ENCODE measurements at places on chromosomes 11 and 22. TPM values are rescaled to one million over a fixed set of nuclear protein-coding genes. Genes with fewer than 3 reads are reported as not detected.

The APOBEC3G gene
- total RNA-seq = 2.1 TPM

The C11orf87 gene
- 0.20 TPM for total RNA-seq

DNA sequence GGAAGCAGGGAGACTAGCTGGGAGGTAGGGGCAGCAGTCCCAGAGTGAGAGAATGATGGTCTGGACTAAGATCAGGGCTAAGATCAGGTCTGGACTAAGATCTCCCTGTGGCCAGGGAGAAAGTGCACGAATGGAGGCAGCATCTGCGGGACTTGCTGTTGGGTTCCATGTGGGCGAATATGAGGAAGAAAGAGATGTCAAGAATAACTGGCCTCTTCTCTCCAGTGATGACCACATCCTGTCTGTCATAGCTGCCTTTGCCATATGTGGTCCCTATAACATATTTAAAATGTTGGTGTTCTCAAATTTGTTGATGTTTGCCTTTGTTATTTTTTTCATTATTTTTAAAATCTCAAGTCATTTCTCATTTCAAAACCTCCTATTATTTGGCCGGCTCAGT is 27.4 kb upstream of the CXCR5 start:
- no peaks in the 10 kb centered on the region for H3K4me1 ChIP-seq
- H3K27ac ChIP-seq = no peak overlapping the region
- H3K27me3 ChIP-seq = no peaks in the 10 kb centered on the region
- H3K4me3 ChIP-seq = no peak overlapping the region

DNA sequence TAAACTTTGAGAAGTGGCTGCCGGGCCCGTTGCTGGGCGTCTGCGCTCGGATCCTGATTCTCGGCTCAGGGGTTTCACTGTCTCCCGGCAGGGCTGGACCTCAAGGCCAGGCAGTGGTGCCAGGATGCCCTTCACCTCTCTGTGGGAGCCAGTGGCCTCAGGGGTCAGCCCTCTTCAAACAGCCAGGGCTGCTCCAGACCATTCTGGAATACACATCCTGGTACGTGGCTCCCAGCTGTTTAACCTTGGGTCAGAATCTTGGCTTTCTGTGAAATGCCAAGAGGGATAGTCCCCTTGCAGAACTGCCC is 70.5 kb downstream of the MPPED1 start:
- H3K4me3 ChIP-seq = no peak overlapping the region
- no peak overlapping the region for H3K27ac ChIP-seq
- H3K27me3 ChIP-seq = peaks cover 2% of the 10 kb centered on the region
- no peaks in the 10 kb centered on the region for H3K36me3 ChIP-seq

DNA sequence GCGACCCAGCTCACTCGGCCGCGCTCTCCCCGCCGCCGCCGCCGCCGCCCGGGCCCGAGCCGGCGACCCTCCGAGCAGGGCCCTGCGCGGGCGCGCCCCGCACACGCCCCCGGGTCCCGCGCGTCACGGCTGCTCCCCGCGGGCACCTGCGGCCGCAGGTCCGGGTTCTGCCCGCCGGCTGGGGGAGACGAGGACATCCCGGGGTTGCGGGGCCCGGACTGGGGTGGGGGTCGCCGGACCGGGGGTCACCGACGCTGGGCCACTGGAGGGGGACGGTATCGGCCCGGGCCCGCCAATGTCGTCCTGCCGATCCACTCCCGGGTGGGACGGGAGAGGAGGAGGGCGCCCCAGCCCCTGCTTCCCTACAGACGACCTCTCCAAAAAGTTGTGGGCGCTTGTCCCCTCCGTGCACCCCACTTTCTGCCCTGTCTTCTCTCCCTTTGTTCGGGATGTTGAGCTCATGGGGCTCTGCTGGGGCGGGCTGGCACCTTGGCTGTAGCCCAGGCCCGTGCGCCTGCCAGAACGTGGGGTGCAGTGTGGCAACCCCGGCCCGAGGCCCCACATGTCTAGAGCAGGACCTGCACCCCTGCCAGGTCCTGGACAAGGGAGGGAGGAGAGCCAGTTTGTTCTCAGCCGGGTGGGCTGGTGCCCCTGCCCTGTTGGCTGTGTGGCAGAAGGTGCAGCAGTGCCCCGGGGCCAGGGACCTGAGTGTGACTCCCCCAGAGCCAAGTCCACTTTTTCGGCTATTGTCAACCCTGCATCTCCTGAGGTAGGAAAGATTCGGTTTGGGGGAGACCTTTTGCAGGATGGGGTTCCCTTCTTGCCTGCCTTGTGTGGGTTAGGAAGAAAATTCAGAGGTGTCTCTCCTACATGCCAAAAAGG is 40.2 kb upstream of the CELSR1 start:
- H3K36me3 ChIP-seq = no peaks in the 10 kb centered on the region
- H3K4me3 ChIP-seq = peak overlapping the region; percentile 88
- peaks cover 19% of the 10 kb centered on the region for H3K27me3 ChIP-seq
- H3K4me1 ChIP-seq = peaks cover 23% of the 10 kb centered on the region
- no peak for DNase-seq

DNA sequence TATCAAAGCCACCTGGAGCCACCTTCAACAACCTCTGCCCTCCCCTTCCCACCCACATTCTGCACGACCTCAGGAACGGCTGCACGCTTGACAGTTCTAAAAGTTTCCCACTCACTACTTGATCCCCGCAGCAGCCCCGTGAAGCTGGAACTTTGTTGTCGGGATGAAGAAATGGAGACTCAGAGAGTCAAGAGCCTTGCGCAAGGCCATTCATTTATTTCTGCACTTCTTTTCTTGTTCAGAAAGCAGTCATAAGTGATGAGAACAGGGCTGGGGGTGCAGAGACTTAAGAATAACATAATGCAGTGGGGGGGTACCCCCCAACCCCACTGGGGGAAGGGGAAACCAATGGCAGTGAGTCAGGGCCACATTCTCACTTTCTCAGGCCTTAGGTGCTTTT is 2.2 kb upstream of the ZFTA start:
- H3K4me1 ChIP-seq = peaks cover 34% of the 10 kb centered on the region
- H3K36me3 ChIP-seq = no peaks in the 10 kb centered on the region
- DNase-seq = no peak
- peaks cover 26% of the 10 kb centered on the region for H3K27me3 ChIP-seq

GRCh38 chr11:114257621-114258558 is 38.3 kb upstream of the NNMT start:
- H3K4me1 ChIP-seq = peaks cover 76% of the 10 kb centered on the region
- peak overlapping the region; percentile 99 for H3K27ac ChIP-seq
- peak overlapping the region; percentile 87 for H3K4me3 ChIP-seq
- no peaks in the 10 kb centered on the region for H3K36me3 ChIP-seq
- H3K27me3 ChIP-seq = peaks cover 2% of the 10 kb centered on the region

DNA sequence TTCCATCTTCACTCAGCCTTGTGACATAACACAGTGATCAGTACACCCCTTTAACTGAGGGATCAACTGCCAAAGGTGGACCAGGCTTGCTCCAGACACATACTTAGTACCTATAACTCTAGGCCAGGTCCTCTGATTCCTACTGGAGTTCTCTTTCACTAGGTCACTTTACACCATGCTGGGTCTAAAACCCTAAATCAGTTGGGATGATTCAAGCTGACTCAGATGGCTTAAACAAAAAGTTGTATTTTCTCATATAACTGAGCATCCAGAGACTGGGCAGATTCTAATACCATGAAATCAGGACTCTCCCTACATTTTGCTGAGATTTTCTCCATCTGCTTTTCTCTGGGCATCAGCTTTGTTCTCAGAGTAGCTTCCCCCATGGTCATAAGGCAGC is 26.0 kb upstream of the FLI1 start:
- H3K4me3 ChIP-seq = no peak overlapping the region
- no peaks in the 10 kb centered on the region for H3K36me3 ChIP-seq
- H3K27ac ChIP-seq = no peak overlapping the region
- peaks cover 6% of the 10 kb centered on the region for H3K4me1 ChIP-seq
- no peak for DNase-seq

DNA sequence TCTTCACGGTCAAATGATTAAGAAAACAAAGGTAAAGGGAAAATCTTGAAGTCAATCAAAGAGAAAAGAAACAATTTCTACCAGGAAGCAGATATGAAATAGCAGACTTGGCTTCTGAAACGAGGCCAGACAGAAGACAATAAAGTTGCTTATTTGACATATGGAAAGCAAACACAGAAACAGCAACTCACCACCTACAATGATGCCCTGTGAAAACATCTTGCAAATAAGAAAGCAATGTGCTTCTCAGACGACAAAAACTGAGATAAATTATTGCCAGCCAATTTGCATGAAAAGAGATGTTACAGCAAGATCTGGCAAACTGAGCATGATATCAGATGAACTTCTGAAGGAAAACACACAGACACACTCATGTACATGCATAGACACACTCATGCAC is 45.9 kb upstream of the CTSC start:
- H3K36me3 ChIP-seq = no peaks in the 10 kb centered on the region
- no peak overlapping the region for H3K27ac ChIP-seq
- no peak for DNase-seq
- H3K4me3 ChIP-seq = no peak overlapping the region
- peaks cover 4% of the 10 kb centered on the region for H3K4me1 ChIP-seq

DNA sequence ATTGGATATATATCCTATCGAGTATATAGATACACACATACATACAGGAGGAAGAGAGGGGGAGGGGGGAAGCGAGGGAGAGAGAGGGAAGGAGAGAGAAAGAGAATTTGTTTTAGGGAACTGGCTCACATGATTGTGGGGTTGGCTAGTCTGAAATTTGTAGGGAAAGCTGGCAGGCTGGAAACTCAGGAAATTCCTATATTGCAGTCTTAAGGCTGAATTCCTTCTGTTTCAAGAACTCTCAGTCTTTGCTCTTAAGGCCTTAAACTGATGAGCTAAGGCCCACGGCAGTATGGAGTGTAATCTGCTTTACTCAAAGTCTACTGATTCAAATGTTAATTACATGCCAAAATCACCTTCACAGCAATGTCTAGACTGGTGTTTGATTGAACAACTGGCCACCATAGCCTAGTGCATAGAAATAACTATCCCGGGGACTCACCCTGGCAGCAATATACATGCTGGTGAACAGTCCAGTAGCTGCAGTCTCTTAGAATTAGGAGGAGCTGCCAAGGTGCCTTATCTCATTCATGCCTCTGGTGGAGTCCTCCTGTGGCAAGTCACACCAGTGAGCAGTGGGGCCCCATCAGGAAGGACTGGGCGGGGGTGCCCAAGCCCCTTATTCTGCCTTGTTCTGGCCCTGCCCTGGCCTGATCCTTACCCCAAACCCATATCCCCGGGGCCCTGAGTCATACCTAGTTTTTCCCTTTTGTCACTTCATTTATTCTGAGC is 59.7 kb upstream of the AMPD3 start:
- H3K27me3 ChIP-seq = no peaks in the 10 kb centered on the region
- peaks cover 15% of the 10 kb centered on the region for H3K4me1 ChIP-seq
- H3K36me3 ChIP-seq = no peaks in the 10 kb centered on the region
- no peak for DNase-seq
- H3K27ac ChIP-seq = no peak overlapping the region

DNA sequence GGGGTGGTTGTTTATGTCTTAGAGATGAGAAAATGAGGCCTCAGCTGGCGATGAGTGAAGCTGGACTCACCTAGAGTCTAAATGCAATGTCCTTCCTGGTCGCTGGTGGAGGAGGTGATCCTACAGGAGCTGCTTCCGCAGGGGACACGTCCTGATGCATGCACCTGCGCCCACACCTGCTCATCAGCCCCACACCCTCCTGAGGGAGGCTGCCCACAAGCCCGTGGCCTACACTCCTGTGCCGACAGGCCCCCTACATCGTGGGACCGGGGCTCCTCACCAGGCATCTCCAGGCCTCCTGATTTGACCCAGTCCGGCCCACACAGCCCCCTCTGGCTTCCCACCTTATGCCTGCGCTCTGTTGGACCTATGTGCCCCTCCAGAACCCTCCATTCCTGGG is 857.2 kb downstream of the TBC1D22A start:
- no peaks in the 10 kb centered on the region for H3K27me3 ChIP-seq
- H3K4me3 ChIP-seq = no peak overlapping the region
- no peaks in the 10 kb centered on the region for H3K36me3 ChIP-seq
- H3K27ac ChIP-seq = no peak overlapping the region
- no peak for DNase-seq
- no peaks in the 10 kb centered on the region for H3K4me1 ChIP-seq

DNA sequence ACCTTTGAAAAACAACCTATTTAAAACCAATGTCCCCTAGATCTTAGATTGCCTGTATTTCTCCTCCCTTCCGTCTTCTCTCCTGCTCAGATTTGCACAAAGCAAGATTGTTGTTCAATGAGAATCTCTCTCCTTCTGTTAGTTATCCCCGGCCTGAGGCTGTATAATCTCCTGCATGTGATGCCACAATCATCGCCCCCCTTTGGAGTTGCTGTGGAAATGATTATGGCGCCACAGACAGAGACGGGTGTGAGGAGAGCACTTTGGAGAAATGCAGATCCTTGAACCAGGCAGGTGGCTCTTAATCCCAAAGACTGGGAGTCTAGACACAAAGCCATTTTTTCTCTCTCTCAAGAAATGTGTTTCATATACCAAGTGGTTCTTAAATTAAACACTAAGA is 941.3 kb downstream of the OPCML start:
- no peak for DNase-seq
- no peaks in the 10 kb centered on the region for H3K27me3 ChIP-seq
- no peak overlapping the region for H3K4me3 ChIP-seq
- no peak overlapping the region for H3K27ac ChIP-seq
- H3K36me3 ChIP-seq = no peaks in the 10 kb centered on the region

DNA sequence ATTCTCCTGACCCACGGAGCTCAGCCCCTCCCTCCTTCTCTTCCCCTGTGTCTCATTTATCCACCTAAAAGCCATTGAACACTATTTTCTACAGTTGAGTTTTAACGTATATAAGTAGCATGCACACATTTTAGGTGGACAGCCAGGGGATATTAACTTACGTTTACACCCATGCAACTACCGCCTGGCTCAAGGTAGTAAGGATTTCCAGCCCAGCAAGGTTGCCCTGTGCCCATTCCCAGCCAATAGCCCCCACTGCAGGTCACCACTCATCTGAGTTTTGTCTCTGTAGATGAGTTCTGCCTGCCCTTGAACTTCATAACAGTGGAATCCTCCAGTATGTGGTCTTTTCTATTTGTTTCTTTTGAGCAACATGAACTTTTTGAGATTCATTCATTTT is 65.4 kb downstream of the SMIM38 start:
- H3K4me1 ChIP-seq = peaks cover 4% of the 10 kb centered on the region
- H3K36me3 ChIP-seq = peaks cover 1% of the 10 kb centered on the region
- no peak overlapping the region for H3K27ac ChIP-seq
- no peak overlapping the region for H3K4me3 ChIP-seq
- DNase-seq = no peak

DNA sequence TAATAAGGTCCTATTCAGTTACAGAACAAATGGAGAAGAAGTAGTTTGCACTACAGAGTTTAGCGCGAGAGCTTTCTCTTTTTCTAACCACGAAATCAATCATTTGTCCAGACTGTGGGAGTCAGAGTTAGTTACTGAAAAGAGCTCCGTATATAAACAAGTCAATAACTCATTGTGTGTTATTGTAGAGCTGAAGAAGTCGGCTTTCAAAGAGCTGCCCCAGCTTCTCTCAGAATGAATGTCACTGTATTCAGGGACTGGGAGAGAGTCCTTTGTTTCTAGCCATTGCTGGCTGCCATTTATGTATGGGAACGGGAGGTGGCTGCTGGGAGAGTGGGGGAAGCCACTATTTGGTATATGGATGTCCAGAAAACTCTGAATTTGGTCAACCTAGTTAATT is 227.8 kb downstream of the DCDC1 start:
- peak; percentile 28 for DNase-seq
- H3K36me3 ChIP-seq = no peaks in the 10 kb centered on the region
- peak overlapping the region; percentile 62 for H3K4me3 ChIP-seq
- peak overlapping the region; percentile 89 for H3K27ac ChIP-seq

All from neural crest cell (in vitro differentiated cells).